ENCODE measurements at places on chromosomes 6 and 20.

- no peak for DNase-seq
These were observed 34.2 kb upstream of the B4GALT5 start for GRCh38 chr20:49747707-49748524.

DNA sequence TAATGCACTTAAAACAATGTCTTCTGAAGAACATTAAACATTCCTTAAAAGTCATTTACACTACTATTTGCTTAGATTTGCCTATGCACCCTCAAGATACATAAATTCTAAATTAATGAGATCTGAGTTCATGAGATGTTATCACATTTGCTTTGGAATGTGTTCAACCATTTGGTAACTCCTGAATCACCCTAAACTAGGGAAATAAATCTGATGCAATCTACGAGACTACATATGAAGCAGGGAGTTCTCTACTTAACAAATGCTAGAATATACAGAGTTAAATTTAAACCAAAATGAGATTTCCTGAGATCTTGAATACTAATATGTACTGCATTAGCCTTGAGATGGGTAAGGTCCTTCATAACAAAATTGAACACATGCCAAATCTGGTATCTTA lies 170.1 kb downstream of the CLIC5 start:
- no peak for DNase-seq

DNA sequence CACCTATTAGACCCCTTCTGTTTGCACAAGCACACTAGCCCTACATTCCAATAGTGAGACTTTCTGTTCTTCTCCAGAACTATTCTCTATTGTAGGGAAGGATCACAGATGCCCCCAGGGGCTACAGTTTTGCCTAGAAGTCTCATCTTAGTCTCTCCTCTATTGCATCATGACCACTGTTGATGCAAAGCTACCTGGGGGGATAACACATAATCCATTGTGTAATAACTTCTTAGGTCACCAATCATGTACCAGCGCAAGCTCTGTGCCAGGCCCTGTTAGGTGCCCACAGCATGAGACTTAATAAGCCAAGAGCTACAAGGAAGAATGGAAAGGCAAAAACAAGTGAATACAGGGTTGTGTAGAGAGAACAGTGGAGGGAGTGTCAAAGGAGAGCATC lies 98.1 kb upstream of the TNFAIP3 start:
- DNase-seq: no peak

DNA sequence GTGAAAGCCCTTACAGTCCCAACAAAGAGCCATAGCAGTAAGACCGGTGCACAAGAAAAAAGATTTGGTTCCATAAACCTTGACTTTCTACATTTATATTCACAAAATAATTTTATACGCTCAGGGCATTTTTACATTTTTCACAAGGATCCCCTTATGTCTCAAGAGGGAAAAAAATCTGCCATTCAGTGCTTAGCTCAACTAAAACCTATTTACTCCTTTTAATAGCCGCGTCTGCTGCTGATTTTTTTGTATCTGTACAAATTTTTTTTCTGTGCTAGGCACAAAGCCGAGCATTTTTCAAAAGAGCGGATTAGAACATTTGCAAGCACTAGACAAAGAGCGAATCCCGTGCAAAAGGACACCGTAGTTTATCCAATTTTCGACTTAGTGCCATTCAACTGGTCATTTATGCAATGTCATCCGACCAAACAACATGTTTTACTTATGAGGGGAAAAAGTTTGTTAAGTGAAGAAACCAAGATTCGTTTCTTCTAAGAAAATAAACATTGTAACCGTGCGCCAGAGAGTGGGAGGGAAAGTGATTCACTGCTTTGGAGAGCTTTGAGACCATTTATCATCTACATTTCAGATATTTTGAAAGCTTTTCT lies 3.7 kb downstream of the TFAP2D start:
- no peak for DNase-seq

GRCh38 chr6:137518386-137518983 lies 24.3 kb upstream of the OLIG3 start:
- DNase-seq: no peak

GRCh38 chr20:60960500-60960899 lies 291.6 kb upstream of the CDH4 start:
- DNase-seq: peak; percentile 75

- DNase-seq: no peak
These were observed 39.8 kb upstream of the SLC17A4 start for GRCh38 chr6:25714765-25715164.

DNA sequence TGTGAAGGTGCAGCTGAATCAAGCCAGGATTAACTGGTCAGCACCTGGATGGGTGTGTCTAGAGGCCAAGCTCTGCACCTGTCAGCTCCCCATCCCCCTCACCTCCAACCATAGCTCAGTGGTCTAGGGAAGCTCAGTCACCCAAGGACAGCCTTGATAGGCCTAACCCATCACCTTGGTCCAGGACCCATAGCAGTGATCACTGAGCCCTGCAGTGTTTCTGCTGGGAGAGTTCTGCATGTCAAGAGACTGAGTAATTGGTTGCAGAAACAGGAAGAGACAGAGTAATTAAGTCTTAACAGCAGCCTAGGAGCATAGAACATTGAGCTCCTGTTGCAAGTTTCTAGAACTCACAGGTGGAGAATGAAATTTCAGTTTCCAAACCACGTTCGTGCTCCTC lies 18.7 kb upstream of the RALGAPB start:
- DNase-seq: no peak

- no peak for DNase-seq
These were observed 12.9 kb upstream of the GFOD1 start for GRCh38 chr6:13500264-13500663.
